Effector CD4-positive, alpha-beta T cell (primary cell): ENCODE measurements at places on chromosomes 12 and 14.

DNA sequence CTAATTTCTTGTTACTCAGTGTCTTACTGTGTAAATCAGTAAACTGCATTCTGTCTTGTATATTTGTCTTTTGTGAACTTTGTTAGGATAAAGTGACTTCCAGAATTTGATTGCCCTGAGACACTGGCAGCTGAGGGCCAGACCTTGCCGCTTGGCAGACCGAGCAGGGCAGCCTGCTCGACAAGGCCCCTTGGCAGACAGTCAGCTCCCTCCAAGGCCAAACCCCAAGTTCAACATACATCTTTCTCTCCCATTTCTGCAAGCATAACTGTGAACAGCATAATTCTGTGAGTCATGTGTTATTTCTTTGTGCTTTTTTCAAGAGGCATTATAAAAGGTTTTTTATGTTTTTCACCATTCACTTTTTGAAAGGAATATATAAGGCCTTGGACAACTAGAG lies 39.2 kb upstream of the BMAL2 start:
- DNase-seq: no peak

DNA sequence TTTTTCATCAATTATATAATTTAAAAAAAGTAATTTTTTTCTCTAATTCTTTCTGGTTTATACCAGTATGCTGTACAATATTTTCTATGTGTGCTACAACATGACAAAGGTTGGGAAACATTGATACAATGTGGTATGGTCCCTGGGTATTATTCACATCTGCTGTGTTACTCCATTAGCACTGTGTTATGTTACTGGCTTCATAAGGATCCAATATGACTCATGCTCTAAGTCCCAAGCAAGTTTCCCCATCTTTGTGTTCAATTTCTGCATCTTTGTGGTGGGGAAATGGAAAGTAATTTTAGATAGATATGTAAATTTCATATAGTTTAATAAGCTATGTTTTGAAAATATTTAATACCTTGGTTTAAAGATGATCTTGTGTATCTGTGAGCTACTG lies 35.8 kb downstream of the FBXO33 start:
- no peak for DNase-seq

DNA sequence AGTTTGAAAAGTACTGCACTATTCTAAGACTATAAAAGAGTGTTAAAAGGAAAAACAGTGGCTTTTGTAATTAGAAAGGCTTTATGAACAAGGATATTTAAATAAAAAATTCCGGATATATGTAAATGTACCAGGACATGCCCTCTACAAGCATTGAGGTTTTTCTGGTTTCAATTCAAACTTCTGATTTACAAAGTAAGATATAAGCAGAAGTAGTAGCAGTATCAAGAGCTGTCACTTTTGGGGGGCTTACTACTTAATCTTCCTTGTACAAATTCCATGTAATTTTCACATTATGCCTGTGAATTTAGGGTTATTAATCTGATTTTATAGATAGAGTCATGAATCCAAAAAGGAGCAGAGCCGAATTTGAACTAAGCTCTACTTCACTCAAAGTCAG lies 170.3 kb upstream of the ATP2B1 start:
- DNase-seq: no peak

DNA sequence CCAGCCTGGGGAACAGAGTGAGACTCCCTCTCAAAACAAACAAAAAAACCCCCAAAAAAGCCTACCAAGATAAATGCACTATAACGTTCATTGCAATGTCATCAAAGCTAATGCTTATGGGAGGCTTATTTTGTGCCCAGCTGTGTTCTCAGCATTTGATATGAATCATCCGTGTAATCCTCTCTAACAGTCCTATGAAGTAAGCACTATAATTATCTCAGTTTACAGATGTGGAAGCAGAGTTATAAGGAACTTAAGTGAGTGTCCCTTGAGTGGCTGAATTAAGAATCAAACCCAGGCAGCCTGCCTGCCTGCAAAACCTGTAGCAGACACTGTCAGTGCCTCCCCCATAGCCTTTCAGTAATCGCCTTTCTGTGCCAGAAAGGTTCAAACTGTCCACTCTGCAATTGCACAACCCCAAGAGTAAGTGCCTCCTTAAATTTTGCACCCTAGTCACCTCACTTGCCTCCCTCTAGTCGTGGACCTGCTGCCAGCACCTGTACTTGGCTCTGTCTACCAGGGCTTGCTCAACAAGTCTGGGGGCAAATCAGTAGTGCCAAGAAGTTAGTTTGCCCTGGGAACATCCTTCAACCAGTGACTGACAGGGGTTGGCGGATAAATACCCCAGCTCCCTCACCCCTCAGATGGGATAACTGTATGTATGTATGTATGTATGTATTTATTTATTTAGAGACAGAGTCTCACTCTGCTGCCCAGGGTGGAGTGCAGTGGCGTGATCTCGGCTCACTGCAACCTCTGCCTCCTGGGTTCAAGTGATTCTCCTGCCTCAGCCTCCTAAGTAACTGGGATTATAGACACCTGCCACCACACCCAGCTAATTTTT lies 23.8 kb upstream of the PPP1CC start:
- no peak for DNase-seq

DNA sequence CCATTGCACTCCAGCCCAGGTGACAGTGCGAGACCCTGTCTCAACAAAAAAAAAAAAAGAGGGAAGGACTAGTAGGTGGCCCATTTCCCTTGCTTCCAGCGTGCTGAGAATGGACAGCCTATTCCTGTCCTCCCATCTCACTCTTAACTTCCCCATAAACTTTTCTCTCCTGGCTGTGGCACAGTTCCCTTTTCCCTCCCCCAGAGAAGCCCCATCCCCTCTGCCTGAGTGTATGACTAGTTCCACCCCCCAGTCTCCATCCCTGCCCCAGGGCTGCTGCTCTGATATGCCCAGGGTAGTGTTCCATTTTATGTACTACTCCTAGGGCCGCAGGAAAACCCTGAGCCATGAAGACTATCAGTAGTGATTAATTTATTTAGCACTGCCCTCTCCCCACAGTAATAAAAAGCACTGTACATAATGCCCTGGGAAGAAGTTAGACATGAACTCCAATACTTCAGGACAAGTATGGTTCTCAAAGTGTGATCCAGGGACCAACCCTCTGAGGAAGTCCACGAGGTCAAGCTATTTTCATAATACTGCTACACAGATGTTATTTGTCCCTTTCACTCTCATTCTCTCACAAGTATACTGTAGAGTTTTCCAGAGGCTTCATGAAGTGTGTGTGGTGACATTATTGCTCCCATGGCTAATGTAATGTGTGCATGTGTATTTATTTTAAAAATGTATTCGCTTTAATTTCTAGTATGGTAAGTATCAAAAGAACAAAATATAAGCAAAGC lies 11.5 kb upstream of the CHD4 start:
- no peak for DNase-seq

DNA sequence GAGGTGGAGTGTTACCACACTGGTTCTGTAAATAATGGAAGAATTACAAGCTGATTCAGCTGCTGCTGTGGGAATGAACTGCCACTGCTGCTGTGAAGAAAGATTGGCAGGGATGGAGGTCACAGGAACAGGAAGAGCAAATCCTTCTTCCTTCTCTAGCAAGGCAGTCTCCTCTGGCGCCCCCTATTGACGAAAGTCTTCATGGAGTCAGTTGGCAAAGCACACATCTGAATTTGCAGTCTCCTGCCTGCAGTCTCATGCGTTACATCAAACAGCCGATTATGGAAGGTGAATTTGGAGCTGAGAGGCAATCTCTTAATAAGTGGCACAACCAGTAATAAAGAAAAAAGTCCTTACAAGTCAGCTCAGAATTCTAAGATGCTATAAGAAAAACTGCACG lies 106.0 kb upstream of the TMTC1 start:
- no peak for DNase-seq

DNA sequence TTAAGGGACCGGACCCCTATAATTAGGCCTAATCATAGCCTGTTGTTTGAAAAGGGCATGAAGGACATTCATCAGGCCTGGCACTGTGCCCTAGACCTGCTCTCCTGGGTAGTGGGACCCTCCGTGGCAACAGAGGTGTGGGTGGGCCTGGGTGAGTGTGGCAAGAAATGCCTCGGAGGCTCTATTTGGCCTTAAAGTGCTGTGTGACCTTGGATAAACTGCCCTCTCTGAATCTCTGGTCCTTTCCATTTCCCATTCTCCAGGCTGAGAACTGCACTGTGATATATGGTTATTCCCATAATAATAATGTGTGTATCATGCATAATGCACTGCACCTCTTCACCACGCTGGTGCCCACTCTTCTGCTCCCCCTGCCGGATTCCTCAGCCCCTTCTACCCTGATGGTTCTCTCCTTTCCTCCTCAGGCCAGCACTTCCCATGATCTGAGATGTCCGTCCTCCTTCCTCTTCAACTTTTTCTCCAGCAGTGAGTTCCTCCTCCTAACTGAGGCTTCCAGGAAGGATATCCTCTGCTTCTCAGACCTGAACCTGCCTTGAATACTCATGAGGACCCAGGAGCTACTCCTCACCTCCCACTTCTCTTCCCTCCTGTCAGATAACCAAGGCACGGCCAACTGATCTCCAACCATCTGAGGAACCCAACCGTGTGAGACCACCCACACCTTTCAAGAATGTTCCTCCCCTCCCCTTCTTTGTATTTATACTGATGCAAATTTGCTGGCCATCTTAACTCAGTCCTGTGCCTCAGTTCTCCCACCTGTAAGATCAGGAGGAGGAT lies 111.0 kb upstream of the PZP start:
- DNase-seq: no peak

DNA sequence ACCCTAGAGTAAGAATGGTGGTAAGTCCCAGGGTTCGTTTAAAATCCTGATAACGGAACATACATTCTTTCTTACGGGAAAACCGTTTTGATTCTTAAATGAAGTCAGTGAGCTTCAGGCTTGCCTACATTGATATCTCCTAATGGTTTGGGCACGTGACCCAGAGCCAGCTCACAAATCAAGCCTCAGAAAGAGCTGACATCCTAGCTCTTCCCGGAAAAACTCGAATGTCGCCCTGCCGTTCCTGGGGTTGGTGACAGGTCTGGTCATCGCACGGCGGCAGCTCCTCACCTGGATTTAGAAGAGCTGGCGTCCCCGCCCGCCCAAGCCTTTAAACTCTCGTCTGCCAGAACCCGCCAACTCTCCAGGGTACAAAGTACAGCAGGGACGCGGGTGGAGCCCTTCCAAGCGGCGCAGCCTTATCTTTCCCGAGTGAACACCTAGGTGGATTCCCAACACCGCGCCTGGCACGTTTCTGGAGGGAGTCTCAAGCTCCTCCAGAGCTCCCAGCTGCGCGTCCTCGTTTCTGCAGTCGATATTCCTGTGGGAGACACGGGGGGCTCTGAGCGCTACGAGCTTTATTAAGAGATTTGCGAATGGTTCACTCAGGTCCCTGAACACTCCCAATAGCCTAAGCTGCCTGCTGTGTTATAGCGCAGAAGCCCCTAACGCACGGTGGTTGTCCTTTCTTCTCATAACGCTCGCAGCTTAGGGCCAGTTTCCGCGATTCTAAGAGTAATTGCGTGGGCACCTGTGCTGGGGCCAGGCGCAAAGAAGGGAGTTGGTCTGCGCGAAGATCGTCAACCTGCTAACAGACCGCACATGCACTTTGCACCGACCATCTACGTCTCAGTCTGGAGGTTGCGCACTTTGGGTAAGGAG lies at the start of gene SSTR1:
SSTR1 (plus strand) TSS at position 169 of the 882 bp plus-strand sequence. CDS start 1,486 bp downstream, outside the sequence.
- no peak for DNase-seq

DNA sequence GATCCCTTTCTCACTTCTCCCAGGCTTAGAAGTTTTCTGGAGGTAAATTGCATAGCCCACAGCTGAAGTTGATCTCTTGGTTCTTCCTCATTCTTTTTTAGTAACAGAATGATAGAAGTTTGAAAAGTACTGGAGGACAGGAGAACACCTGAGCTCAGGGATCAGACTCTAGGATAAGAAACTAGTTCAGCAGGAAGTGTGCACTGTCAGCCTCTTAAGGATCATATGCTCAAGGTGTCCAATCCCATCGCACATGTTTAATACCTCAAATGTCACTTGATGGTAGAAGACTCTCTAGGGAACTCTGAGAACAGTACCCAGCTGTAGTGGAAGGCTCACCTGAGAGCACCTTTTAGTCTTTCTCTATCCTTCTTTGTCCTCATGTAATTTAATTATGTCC lies 14.7 kb upstream of the LIMA1 start:
- no peak for DNase-seq

DNA sequence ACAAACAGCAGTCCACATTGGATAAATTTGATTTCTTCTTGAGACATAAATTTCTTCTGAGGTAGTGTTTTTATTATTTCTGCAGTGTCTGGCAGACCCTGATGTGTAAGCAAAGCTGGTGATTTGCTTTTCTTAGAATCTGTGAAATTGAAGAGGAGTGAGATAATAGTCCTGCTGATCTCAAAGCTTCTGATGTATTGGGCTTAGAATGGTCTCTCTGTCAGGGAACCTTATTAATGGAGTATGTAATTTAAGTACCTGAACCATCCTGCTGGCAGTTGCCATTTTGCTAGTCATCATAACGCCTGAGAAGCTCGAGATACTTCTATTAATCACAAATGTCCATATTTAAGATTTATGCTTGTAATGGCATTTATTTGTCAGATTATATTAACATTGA lies 464.5 kb upstream of the PRICKLE1 start:
- DNase-seq: no peak

- DNase-seq: no peak
These were observed 53.0 kb downstream of the PAPLN start for GRCh38 chr14:73290279-73290678.

GRCh38 chr12:113149361-113150150 lies at the start of gene CFAP73:
CFAP73 (plus strand) TSS chr12:113149724; CDS start chr12:113149858, 134 bp downstream.
- DNase-seq: no peak

DNA sequence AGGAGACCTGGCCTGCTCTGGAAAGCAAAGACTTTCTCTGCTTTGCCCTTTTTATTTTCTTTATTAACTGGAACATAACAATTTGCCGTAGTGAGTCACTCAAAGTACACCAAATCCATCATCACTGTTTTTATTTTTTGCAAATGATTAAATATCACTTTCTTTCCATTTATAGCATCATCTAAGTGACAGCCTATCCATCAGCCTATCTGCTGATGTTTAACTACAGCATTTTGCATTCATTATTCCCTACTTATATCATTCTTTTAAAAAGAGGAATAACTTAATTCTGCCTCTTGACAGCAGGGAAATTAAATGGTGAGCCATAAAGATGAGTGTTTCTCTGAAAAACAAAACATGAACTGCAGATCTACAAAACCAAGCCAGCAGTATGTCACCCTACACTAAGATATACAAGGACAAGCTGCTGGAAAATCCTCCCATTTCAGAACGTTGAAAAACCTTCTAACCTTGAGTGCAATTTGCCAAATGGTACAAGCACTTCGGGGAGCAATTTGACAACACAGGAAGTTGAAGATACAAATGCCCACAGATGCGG lies 821.3 kb upstream of the TMEM132C start:
- no peak for DNase-seq

GRCh38 chr12:93335603-93336162 lies 42.0 kb upstream of the NUDT4 start:
- no peak for DNase-seq

DNA sequence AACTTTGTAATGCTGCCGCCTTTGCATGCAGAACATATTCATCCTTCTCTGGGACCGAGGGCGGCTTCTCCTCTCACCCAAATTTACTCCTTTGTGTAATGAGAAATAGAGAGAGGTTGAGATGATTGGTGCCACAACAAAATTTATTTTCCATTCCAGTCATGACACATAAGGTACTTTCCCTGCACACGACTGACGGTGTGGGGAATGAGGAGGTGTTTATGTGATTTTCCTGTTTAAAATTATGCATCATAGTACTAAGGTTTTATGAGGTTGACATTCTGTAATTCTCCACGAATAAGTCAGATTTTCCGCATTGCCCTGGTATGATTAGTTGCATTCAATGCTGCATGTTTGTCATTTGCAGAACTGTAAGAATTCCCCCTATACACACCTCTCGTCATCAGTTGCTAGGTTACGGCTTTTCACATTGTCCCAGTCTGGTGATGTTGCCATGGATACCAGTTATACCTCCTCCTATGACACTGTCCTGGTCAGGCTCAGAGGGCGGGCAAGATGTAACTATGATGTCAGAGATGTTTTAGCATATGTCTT lies 23.1 kb downstream of the BICDL1 start:
- DNase-seq: peak; percentile 85
